ENCODE measurements at places on chromosomes 2 and 18.

GRCh38 chr2:105502625-105503334, 103.9 kb upstream of the FHL2 start:
- DNase-seq: no peak

DNA sequence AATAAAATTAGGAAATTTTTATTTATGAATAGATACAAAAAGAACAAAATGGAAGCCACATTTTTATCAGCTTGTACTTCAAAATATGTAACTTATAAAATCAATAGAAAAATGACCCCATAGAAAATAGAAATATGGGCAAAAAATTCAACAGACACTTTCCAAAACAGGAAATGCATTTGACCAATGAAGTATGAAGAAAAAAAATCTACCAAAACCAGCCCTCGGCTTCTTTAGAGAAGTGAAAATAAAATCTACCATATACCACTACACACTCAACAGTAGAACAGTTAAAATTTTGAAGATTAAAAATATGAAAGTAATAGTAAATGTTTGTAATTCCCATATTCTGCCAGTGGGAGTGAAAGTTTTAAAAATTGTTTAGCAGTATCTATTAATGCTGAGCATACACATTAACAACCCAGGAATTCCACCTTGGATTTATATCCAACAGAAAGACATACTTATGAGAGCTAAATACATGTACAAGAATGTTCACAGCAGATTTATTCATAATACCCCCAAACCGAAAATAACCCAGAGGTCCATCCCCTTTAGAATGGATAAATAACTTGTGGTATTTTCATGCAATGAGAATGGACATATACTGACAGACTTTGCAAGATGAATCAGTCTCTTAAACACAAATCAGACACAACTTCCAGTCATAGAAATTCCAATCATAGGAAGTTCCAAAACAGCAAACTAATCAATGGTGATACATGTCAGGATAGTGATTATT, 318.0 kb downstream of the FIGN start:
- no peak for DNase-seq

DNA sequence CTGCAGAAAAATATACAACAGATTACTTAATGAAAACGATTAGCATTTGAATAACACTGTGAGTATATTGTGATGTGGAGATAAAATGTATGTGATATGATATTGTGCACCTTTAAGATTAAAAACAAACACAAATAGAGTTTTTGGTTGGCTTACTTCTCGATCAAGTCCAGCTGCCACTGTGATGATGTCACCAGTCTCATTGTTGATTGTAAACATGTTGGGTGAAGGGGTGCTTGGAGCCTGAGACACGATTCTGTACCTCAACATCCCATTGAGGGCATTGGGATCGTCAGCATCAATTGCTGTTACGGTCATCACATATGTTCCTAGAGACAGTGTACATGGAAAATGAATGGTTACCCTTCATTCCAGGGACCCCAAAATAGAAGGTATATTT, 174.1 kb downstream of the CDH2 start:
- no peak for DNase-seq

- DNase-seq: no peak
Measured at GRCh38 chr2:232541195-232541960, 1.9 kb downstream of the CHRNG start.

DNA sequence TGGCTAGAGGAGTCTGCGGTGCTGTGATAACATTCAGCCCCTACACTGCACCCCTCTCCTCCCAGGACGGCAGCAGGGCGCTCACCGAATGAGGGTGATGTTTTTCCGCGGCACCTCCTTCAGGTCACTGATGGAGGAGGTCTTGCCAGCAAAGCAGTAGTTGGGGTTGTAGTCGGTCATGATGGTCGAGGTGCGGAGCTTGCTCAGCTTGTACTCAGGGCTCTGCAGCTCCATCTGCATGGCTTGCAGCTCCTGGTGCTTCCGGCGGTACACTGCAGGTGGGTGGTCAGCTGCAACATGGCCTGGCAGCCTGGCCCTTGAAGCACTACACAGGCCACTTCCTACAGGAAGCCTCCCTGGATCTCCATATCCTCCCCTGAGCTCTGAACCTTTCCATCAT, 108.0 kb downstream of the CLIP4 start:
- DNase-seq: no peak

DNA sequence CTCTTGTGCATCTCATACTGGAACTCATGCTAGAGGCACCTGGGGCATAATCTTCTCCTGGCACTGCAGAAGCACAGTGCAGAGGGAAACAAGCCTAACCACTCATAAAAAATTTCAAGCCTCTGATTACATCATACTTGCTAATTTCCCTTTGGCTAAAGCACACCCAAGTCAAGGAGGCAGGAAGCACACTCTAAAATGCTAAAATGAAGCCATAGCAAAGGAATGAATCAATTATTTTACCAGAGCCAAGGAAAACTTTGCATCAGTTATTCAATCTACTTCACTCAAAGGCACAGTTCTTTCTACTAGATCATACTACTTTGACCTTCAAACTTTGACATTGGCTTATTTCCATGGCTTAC, 79.6 kb upstream of the SPOPL start:
- peak; percentile 59 for DNase-seq

DNA sequence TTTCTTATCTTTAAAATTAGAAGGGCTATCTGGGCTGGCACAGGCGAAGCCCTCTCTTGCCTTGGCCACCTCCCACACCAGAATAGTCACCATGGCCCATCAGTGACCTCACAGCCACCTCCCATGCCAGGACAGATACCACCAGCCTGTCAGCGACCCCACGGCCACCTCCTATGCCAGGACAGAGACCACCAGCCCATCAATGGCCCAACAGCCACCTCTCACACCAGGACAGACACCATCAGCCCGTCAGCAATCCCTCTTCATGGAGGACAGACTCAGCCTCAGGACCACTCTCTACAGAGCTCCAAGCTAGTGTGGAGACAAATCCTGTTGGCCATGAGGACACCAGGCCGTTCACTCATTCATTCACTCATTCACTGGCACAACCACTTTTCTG, 74.6 kb downstream of the ASB1 start:
- DNase-seq: no peak

Data from AG04449 (cell line).